ENCODE measurements at places on chromosomes 3 and 15.

GRCh38 chr3:62667714-62668113, 207.5 kb downstream of the CADPS start:
- no peak for DNase-seq

DNA sequence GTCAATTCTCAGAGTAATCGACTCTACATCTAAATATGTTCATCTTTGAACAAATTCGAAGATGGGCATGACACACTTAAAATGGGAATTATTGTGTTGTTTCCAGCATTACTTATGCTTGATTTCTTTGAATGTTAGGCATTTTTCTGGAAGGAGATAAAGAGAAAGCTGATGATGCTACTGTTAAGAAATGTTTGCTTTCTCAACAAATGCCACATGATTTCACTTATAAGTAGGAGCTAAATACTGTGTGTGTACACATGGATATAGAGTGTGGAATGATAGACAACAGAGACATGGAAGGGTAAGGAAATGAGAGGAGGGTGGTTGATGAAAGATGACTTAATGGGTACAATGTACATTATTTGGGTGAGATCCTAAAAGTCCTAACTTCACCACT, 400.9 kb downstream of the TBL1XR1 start:
- no peak for DNase-seq

DNA sequence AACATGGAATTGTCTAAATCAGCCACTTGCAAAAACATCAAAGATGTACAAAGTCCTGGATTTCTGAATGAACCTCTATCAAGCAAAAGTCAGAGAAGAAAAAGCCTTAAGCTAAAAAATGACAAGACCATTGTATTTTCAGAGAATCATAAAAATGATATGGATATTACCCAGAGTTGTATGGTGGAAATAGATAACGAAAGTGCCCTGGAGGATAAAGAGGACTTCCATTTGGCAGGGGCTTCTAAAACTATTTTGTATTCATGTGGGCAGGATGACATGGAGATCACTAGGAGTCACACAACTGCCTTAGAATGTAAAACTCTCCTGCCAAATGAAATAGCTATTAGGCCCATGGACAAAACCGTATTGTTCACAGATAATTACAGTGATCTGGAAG, 29.3 kb downstream of the KNL1 start:
- DNase-seq = no peak

GRCh38 chr3:111862974-111863373, 3.9 kb downstream of the PHLDB2 start:
- no peak for DNase-seq

DNA sequence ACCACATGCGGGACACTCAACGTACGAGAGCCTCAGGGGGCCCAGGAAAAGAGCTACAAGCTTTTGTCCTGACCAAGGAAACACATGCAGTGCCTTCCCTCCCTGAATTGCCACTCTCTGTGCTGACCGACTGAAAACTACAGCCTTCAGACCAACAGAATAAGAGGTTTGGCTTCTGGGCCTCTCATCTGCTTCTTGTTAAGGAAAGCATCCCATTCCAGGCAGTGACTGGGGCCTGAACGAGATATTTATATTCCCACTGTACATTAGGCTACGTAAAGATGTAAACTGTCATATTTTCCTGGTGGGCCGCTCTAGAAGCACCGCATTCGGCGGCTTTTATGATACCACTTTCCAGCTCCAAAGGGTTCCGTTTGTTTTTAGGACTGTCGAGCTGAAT, 208.9 kb upstream of the TPM1 start:
- no peak for DNase-seq

GRCh38 chr3:119679874-119680273, 2.7 kb upstream of the COX17 start:
- DNase-seq = no peak

DNA sequence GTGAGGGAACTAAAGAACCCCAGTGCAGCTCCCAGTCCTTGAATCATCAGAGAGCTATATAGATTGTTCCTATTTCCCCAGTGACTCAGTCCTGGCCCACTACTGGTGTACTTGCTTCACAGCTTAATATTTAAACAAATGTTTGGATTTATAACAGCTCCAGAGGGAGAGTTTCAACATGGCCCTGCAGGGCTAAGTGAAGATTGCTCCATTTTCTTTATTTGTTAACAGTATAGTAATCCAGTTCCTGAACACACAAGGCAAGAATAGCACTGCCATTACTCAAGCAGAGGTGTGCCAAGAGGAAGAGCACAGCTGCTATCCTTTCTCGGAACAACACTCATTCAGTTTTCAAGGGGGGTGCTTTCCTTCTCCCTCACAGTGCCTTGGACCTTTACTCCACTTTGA, 6.5 kb downstream of the SQOR start:
- no peak for DNase-seq

GRCh38 chr15:82110144-82110543, 64.3 kb upstream of the MEX3B start:
- no peak for DNase-seq

- no peak for DNase-seq
Observed at GRCh38 chr3:124200407-124200806, 208.5 kb upstream of the ROPN1 start.

DNA sequence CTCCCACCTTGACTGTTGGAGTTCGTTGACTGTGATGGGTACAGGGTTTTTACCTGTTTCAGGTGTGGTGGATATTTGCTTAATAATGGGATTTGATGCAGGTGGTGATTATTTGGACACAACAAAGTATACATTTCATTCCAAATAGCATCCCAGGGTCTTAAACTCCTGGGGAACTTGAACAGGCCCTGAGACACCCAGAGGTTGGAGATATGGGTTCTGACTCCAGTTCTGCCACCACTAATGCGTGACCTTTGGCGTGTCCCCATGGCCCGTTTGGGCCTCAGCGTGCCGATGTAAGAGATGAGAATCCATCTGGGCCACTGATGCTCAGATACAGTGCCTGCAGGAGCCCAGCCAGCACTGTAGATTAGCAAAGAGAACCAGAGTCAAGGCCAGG, 264.5 kb downstream of the EPHB1 start:
- no peak for DNase-seq

- no peak for DNase-seq
Observed at GRCh38 chr3:125185805-125186204, 26.7 kb downstream of the SLC12A8 start.

DNA sequence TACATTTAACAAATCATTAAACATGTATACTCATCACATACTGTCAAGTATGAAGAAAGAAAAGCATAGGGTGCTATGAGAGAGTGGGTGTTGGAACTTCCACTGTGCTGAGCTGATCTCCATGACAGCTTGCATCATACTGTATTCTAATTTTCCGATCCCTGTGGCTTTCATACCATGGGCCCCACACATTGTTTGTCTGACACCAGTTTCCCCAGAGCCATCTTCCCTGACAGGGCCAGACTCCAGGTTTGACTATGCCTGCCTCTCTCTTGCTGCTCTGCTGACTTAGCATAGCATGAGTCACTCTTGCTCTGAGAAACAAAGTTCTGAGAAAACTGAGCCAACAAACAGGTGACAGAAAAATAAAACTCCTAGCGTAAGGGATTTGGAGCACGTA, 37.0 kb upstream of the CASR start:
- no peak for DNase-seq

- DNase-seq = no peak
Observed at GRCh38 chr3:143526011-143526545, 322.2 kb downstream of the SLC9A9 start.

DNA sequence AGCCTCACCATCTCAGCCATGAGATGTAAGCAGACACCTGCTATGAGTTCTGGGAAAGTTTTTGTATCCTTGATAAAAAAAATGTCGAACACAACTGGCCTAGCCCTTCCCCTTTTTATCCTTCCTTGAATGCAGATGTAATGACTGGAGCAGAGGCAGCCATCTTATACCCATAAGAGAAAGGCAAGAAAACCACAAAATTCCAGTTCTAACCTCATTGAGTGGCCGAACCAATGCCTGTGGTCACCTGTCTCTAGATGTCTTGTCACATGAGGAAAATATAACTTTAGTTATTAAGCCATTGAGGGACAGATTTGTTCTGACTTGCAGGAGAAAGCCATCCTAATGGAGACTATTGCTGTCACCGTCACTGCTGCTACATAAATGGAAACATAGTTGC, 80.4 kb upstream of the SLC6A6 start:
- DNase-seq = no peak

DNA sequence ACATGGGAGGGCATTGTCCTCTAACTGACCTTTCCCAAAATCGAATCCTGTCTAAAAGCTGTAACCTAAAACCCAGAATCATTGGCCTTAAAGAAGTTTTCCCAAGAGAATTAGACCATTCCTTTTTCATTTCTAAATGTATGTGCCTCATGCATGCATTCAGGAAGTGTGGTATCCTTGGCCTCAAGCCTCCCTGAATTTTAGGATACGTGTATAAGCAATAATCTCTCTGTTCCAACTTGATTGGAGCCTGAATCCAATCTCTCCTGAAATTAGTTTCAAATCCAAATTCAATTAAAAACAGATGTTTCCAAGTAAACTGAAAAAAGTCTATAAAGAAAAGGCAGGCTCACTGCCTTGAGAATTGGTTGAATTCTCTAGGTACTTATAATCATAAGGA, 86.0 kb upstream of the VEPH1 start:
- no peak for DNase-seq

DNA sequence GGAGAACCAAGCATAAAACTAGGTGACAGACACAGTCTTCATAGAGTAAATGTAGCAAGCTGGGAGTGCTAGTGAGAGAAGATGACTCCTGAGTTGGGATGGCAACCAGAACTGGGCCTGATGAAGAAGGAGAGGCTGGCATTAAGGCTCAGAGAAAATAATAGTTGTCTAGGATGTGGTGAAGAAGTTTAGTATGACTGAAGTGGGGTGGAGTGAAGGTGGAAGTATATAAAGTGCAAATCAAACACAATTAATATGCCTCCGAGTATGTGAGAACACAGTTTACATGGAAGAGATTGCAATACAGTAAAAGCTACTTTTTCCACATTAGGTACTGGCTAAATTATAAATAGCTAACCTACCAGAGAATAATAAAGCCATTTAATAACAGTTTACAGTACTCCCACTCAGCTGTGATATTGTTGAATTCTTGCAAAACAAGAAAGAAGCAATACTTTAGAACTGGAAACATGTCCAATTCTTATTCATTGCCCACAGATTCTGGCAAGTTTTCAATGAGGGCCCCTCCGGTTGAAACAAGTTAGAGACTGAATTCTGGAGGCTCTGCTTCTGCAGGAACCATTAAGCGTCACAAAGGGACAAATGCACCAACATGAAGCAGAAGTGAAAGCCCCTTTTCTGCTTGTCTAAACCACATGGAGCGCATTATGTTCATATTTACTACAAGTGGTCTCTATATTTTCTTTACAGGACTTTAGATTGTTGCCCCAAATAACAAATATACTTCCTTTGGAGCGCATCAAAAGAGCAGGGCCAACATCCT, 243.7 kb downstream of the SLC9A9 start:
- no peak for DNase-seq

DNA sequence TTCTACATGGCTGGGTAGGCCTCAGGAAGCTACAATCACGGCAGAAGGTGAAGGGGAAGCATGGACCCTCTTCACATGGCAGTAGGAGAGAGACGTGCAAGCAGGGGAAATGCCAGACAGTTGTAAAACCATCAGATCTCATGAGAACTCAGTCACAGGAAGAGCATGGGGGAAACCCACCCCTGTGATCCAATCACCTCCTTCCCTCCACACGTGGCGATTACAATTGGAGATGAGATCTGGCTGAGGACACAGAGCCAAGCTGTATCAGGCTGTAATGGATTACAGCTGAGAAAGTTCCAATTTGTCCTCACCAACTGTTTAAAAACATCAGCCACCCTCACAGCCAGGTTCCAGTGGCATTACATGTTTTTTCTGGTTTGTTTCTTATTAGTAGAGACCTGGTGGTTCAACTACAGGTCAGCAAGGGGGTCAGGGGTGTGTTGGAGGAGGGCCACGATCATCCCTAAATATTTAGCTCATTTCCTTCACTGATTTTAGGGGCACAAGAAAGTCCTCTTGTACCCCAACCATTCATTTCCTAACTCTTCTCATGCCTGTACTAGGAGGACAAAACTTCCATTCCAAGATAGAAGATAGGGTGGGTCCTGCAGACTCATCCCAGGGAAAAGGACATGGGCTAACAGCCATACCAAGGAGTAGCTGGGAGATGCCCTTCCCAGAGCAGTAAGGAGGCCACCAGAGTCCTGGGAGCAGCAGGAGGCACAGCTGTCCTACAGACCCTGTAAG, 54.4 kb downstream of the ANXA2 start:
- DNase-seq = no peak

DNA sequence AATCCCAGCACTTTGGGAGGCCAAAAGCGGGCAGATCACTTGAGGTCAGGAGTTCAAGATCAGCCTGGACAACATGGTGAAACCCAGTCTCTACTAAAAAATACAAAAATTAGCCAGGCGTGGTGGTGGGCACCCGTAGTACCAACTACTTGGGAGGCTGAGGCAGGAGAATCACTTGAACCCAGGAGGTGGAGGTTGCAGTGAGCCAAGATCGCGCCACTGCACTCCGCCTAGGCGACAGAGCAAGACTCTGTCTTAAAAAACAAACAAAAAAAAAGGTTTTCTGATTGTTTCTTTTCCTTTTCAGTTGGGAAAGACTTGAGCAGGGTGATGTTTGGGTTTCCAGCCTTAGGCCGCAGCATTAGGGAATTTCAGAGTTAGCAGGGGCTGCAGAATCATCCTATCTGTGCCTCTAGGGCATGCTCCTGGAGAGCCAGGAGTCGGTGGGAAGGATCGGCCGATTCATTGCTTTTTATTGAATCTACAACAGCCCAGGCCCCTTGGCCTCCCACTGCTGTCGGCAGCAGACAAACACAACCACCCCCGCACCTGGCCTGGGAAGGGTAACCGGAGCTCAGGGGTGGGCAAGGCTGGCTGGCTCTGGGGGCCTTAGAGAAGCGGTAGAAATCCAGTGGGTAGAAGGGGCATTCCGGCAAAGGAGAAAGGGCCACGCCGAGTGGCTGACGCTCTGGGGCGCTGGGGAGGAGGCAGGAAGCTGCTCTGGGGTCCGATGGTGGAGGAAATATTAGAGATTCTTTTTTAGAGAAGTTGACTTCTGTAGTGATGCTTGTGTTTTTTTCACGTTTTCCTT, 6.3 kb downstream of the CHAC1 start:
- DNase-seq = no peak

DNA sequence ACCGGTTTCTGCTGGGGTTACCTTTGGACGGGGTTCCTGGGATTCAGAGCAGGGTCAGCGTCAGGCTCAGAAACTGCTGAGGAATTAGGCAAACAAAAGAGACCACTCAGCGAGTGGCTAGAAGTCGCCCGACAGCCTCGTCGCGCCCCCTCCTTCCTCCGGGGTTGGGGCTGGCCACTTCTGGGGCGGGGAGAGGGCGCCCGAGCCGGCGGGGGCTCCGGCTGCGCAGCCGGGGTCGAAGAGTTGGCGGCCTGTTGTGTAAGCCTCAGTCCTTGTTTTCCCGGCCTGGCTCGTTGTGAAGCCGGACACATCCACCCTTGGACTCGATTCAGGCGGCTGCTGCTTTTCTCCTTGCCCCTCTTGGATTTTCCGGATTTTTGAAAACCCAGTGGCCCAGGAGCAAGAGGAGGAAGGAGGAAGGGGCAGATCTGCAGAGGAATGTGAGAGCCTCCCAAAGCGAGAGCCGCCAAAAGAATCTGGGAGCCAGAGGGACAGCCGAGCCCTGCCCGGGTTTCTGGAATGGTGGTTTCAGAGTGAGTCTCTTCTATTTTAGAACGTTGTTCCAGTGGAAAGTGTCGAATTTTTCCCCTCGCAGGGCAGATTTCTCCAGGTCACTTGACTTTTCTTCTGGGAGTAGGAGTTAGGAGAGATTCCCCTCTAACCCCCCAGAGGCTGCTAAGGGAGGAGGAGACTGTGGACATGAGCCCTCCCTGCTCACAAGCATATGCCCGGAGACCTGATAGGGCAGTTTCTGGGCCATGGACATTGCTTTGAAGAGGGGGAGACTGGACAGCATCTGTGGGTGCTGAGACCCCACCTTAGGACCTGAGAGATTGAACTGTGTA, 666 bp downstream of the SNX33 start:
- no peak for DNase-seq
